ENCODE measurements at places on chromosomes 5 and 9. TPM values are rescaled to one million over a fixed set of nuclear protein-coding genes. Genes with fewer than 3 reads are reported as not detected.

SLC36A2 gene
- not detected for total RNA-seq

CD14 gene
- total RNA-seq: 0.35 TPM

RORB gene
- 0.43 TPM for total RNA-seq

QRFP gene
- total RNA-seq: not detected

- no peak overlapping the region for H3K27ac ChIP-seq
- no peak for DNase-seq
- H3K27me3 ChIP-seq: no peaks in the 10 kb centered on the region
Observed at GRCh38 chr5:68220260-68220659, 4.7 kb downstream of the PIK3R1 start.

DNA sequence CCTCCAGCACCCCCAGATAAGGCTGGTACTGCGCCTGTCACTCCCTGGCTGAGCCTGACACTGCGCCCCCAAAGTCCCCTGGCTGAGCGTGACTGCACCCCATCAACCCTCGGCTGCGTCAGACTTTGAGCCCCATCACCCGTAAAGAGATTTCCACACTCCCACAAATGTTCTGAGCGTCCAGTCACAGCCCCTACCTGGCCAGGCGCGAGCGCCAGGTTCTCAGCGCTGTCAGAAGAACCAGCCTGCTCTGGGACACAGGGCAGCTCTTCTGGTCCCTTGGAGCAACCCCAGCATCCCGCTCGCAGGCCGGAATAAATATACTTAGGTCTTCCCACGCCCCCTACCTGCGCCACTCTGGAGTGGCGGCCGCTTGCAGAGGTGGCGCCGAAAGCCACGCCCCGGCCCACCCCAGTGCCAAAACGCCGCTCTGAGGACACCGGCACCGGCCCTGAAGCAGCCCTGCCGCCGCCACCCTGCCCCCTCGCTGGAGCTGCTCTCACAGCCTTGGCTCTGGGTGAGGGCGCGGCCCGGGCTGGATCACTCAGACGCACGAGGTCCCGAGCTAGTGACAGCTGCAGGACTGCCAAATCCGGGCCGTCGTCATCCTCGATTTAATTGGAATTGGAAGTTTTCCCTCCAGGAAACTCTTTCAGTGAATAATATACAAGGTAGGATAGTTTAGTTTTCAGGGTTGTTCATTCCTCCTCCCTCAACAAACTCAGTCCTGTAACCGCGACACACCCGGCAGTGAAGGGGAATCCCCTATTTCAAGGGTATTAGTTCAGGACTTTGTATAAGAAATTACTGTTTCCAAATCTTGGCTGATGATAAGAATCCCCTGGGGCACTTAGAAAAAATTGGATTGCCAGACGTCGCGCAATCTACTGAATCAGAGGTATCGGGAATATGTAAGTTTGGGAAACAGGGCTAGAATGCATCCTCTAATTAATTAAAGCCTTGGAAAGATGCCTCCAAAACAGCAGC, 1.2 kb upstream of the CEMIP2 start:
- H3K27me3 ChIP-seq: peaks cover 4% of the 10 kb centered on the region
- H3K4me1 ChIP-seq: peaks cover 30% of the 10 kb centered on the region
- no peaks in the 10 kb centered on the region for H3K36me3 ChIP-seq
- peak; percentile 68 for DNase-seq
- H3K4me3 ChIP-seq: peak overlapping the region; percentile 89

DNA sequence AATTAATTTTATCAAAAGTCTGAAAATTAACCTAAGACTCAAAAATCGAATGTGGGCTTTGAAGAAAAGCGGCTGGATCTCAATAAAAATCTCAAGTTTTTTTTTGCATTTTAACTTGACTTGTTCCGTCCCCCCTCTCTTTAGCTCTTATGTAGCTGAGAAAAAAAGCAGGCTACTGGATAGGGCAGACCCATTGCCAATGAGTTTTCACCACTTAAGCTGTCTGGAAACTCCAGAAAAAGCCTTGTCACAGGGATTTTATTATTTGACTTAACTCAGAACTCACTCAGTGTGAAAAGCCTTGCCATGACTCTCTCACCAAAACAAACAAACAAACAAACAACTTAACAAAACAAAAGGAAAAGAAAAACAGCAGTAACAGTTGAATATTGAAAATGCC, 247.4 kb downstream of the CDH9 start:
- H3K36me3 ChIP-seq: no peaks in the 10 kb centered on the region
- H3K4me1 ChIP-seq: peaks cover 10% of the 10 kb centered on the region
- no peak for DNase-seq

DNA sequence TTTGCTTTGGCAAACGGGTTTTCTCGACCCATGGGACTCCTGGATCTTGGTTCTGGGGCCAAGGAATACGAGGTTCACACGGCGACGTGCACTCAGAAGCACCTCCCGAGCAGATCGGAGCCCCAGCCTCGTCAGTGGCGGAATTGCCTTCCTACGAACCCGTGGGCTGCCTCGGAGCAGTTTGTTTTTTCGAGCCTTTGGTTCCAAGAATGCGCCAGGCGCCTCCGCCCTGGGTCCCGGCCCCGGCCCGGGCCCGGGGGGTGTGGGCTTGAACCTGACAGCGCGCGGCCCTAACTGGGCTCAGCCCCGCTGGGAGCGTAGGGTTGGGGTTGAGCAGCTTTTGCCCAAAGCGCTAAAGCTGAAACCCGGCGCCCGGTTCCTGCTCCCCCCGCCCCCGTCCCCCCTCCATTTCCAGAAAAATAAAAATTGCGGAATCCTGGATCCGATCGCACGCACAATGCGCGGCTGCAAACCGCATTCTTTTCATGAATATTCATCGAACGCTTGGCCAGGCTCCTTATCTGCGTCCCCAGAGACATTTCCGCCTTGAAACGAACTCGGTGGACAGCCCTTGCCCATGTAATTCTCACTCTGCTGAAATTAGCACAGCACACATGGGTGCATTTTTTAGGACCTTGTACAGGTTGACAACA, 1.0 kb downstream of the BASP1 start:
- H3K4me1 ChIP-seq: peaks cover 54% of the 10 kb centered on the region
- peak; percentile 52 for DNase-seq
- H3K27ac ChIP-seq: peak overlapping the region; percentile 96
- H3K27me3 ChIP-seq: no peaks in the 10 kb centered on the region
- peak overlapping the region; percentile 93 for H3K4me3 ChIP-seq
- peaks cover 4% of the 10 kb centered on the region for H3K36me3 ChIP-seq

DNA sequence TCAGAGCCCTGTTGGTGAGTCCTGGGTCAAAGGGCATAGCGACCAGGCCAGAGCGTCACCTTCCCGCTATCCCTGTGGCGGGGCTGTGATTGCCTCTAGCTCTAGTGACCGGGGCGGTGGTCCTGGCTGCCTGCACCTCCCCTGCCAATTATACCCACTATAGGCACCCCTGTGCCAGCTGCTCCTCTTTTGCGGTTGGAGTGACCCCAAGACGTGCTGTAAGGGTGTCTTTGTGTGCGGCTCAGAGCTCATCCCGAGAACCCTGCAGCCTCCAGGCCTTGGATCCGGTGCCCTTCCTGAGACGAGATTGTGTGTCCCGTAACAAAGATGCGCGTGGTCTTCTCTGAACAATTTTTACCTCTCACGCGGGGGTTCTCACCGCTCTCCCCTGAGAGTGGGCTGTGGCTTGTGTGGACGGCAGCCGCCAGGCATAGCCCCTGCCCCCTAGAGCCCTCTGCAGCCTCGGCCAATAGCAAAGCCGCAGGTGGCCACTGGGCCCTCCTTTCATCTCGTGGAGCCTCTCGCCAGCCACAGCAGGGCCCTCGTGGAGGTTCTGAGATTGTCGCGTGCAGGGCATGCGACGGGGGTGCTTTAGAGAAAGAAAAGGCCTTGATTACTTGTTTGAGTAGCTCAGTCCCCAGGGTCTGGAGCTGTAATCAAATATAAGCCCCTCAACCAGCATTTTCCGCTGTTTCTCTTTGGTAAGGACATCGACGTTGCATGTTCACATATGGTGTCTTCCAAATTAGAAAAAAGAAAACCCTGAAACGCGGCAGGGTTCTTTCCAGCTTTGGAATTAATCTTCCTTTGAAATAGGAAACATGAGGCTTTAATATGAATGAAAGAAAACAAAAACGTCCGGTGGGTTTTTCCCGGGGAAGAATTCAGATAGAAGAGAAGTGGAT, 10.7 kb downstream of the NKD2 start:
- H3K36me3 ChIP-seq: no peaks in the 10 kb centered on the region
- H3K4me3 ChIP-seq: no peak overlapping the region
- peaks cover 25% of the 10 kb centered on the region for H3K4me1 ChIP-seq
- DNase-seq: no peak

DNA sequence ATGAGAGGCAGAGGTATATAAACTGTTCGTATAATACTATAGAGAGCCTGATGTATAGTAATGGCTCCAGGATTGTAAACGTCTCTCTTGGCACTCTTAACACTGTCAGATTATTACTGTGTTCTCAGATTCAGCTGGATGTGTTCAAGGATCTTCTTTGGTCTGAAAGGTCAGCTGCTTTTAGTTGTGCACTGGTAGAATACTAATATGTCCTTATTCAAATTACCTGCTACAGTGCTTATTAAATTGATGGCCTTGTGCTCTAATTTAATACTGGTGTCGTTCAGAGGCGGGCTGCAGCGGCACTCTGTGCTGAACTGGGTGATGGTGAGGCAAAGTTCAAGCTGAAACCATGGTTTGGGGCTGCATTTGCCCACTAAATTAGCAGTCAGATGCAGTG, 216.7 kb upstream of the ARRDC3 start:
- H3K4me3 ChIP-seq: no peak overlapping the region
- no peak for DNase-seq
- no peak overlapping the region for H3K27ac ChIP-seq
- no peaks in the 10 kb centered on the region for H3K4me1 ChIP-seq

DNA sequence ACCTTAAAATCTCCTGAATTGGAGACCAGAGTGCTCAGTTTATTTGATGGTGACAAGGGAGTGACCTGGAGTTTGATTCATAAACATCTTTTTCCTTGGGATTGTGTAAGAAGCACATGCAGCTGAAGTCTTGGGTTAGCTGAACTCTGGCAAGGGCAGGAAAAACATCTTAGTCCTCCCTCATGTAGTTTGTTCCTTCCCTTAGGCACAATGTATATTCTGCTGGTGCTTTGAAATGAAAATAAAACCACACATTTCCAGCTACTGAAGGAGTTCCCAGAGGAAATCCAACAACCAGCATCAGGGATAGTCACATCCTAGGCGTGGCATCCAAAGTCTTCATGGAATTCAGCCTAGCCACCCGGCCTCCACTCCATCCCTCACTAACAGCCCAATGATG, 95.2 kb upstream of the PAPPA start:
- DNase-seq: no peak
- H3K27ac ChIP-seq: no peak overlapping the region
- H3K4me1 ChIP-seq: no peaks in the 10 kb centered on the region
- no peak overlapping the region for H3K4me3 ChIP-seq
- H3K27me3 ChIP-seq: peaks cover 2% of the 10 kb centered on the region

ANXA2R gene
- 1.9 TPM for total RNA-seq

DNA sequence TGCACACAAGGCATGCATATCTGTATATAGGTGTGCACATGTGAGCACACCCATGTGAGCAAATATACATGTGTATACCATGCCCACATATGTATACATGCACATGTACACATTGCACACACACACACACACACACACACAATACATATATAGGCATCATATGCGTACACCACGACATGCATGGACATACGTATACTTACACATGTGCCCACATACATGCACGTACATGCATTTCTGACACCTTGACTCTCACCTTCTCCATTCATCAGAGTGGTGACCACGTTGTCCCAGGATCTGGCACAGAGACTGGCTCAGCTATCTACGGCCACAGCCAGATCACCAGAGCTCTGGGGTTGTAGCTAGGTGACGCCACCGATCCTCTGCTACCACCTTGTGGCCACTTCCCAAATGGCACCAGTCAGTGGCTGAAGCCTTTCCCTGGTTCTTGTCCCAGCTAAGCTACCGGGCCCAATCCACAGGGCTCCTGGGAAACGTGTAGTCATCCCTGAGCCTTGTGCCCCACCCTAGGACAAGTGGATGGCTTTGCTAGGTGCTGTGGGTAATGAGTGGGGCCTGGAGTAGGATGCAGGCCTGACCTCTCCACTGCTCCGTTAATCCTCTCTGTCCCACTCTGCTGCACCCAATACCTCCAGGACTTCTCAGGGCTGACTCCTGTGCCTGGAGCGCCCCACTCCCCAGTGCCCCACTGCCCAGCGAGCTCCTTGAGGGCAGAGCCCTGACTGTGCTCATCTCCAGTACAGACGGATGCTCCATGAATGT, 194.4 kb downstream of the RGS3 start:
- no peak overlapping the region for H3K27ac ChIP-seq
- no peaks in the 10 kb centered on the region for H3K36me3 ChIP-seq
- peaks cover 15% of the 10 kb centered on the region for H3K4me1 ChIP-seq
- DNase-seq: peak; percentile 59
- peaks cover 29% of the 10 kb centered on the region for H3K27me3 ChIP-seq

GRCh38 chr5:179294891-179295777, 50.1 kb downstream of the ADAMTS2 start:
- peaks cover 3% of the 10 kb centered on the region for H3K4me1 ChIP-seq
- H3K36me3 ChIP-seq: no peaks in the 10 kb centered on the region
- no peaks in the 10 kb centered on the region for H3K27me3 ChIP-seq
- no peak for DNase-seq
- H3K27ac ChIP-seq: no peak overlapping the region

DNA sequence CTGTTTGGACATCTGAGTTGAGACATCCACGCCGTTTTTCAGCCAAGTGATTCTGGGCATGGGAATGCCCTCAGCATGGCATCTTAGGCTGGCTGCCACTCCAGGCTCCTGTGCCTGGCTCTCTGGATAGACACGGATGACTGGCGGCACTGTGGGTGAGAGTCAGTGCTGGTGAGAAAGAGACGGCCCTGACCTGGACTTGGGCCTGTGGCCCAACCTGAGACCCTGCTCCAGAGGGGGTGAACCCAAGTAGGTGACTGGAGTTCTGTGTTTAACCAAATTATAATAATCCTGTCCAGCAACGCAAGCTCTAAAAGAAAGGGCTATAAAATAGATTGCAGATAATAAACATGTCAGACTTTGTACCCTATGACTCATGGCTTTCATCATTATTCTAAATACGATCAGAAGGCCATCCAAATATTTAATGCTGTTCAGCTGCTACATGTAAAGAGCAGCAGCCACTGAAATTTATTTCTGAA, 173.9 kb downstream of the HSPA4 start:
- no peaks in the 10 kb centered on the region for H3K27me3 ChIP-seq
- no peak overlapping the region for H3K27ac ChIP-seq
- no peak for DNase-seq

GRCh38 chr9:19925674-19926503, 137.1 kb upstream of the SLC24A2 start:
- peak; percentile 86 for DNase-seq
- peaks cover 5% of the 10 kb centered on the region for H3K27me3 ChIP-seq
- H3K27ac ChIP-seq: peak overlapping the region; percentile 81
- H3K4me3 ChIP-seq: peak overlapping the region; percentile 85

- no peak for DNase-seq
- H3K4me3 ChIP-seq: peak overlapping the region; percentile 97
- no peaks in the 10 kb centered on the region for H3K27me3 ChIP-seq
- H3K4me1 ChIP-seq: peaks cover 24% of the 10 kb centered on the region
- H3K27ac ChIP-seq: peak overlapping the region; percentile 100
- H3K36me3 ChIP-seq: peaks cover 3% of the 10 kb centered on the region
Observed at GRCh38 chr5:132962429-132963021, 909 bp downstream of the AFF4 start.

- no peaks in the 10 kb centered on the region for H3K36me3 ChIP-seq
- H3K27ac ChIP-seq: no peak overlapping the region
- no peaks in the 10 kb centered on the region for H3K4me1 ChIP-seq
- H3K4me3 ChIP-seq: no peak overlapping the region
- peaks cover 15% of the 10 kb centered on the region for H3K27me3 ChIP-seq
- DNase-seq: no peak
Observed at GRCh38 chr9:108197008-108197365, 658.8 kb downstream of the ACTL7B start.
